Activated CD4-positive, alpha-beta T cell treated with anti-CD3 and anti-CD28 coated beads for 36 hours (primary cell): ENCODE measurements at places on chromosomes 3 and 15.

DNA sequence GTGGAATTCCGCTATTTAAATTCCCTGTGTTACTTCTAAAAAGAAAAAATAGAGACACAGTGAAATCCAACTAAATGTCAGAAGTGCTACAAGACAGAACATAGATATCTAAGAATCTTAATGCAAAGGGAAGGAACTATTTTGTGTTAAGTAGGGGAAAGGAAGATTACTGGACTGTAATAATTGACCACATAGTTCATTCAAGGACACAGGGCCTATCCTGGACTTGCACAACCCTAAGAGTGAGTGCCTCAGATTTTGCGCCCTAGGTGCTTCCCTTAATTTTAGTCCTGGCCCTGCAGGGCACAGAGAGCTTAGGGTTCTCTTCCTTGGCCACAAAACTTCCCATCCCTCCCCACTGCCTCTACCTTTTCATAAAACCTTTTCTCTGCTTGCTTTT is 3.5 kb upstream of the IL20RB start:
- no peak for DNase-seq

DNA sequence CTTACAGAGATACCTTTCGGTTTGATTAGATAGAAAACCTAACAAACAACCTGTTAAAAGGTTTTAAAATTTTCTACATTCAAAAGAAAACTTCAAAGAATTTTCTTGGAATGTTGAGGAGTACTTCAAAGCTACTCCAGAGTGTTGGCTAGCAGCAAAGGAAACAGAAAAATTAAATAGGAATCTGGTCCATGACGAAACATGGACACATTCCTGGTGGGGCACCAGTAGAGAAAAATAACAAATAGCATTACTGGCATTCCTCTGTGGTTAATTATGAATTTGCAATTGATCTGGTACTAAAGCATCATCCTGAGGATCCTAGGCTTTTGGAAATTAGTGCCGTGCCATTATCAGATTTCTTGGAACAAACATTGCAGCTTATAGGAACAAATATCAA is 59.5 kb upstream of the DPPA4 start:
- no peak for DNase-seq

GRCh38 chr15:94740469-94740868 is 509.1 kb downstream of the MCTP2 start:
- no peak for DNase-seq

DNA sequence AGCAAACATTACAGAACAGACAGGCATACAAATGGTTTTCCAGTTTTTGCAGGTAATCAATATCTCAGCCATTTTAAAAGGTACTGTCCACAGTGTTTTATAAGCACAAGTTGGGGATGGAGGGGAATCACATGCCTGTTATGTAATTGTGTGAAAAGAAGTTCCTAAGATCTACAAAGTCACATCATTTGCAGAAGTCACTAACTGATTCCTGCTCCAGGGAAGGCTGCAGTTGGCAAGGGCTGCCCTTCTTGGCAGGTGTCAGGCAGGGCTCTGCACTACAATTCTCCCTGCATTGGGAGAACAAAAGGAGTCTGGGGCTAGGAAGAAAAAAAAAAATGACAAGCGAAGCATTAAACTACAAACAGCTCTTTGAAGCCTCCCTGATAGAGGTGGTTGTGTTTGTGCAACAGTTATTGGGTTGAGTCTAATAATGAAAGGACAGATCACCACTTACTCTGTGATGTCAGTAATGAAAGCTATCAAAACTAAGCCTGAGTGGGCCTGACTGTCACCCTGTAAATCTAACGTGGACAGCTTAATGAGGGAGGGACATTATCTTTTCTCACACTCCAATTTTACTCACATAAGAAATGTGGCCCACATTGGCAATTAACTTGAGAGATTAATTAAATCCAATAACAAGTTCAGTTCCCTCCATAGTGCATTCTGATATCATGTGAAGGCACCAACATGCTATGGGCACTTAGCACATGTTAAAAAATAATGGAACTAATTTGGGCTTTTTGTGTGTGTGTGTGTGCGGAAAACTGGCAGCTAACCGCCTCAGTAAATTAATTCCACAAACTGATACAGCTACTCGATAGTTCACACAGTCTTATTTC is 242.9 kb downstream of the FHIT start:
- no peak for DNase-seq

GRCh38 chr3:117723825-117724224 is 1014.2 kb downstream of the TUSC7 start:
- no peak for DNase-seq

DNA sequence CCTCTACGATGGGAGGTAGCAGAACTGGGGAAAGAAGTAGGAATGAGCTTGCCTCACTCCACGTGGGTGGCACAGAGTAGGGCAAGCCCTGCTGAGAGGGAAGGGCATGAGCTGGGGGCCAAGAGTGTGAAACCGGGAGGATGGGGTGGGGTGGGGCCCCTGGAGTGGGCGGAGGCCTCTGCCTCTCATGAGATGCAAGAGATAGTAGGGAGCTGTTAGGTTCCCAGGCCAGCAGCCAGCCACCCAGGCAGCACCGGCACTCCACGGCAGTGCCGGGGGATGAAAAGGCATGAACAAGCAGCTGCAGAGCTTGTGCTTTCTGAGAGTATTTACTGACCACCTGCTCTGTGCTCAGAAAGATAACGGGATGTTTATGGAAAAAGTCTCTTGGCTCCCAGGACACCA is 24.4 kb upstream of the PLA2G4E start:
- DNase-seq, result no peak
